ENCODE measurements at places on chromosomes 3 and 15.

GRCh38 chr15:44595246-44595645 is 58.3 kb downstream of the EIF3J start:
- DNase-seq, result no peak

GRCh38 chr3:58281069-58281468 is 25.0 kb upstream of the RPP14 start:
- no peak for DNase-seq

DNA sequence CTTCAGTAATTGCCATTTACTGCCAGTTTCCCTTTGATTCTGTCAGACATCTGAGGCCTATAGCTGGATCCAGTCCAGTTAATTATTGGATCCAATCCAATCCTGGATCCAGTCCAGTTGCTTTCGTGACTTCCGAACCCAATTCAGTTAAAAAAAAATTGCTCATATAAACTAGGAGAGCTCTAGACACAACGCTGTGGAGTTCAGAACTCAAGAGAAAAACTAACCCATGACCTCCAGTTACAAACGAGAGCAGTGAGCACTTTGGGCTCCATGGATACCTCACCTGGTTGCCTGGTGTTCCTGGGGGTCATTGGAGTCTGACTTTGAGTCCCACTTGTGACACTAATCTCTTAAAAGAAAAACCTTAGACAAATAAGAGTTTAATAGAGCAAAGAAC is 269.8 kb downstream of the THSD4 start:
- DNase-seq, result no peak

GRCh38 chr3:68089572-68090011 is 435.2 kb upstream of the SUCLG2 start:
- DNase-seq, result no peak

DNA sequence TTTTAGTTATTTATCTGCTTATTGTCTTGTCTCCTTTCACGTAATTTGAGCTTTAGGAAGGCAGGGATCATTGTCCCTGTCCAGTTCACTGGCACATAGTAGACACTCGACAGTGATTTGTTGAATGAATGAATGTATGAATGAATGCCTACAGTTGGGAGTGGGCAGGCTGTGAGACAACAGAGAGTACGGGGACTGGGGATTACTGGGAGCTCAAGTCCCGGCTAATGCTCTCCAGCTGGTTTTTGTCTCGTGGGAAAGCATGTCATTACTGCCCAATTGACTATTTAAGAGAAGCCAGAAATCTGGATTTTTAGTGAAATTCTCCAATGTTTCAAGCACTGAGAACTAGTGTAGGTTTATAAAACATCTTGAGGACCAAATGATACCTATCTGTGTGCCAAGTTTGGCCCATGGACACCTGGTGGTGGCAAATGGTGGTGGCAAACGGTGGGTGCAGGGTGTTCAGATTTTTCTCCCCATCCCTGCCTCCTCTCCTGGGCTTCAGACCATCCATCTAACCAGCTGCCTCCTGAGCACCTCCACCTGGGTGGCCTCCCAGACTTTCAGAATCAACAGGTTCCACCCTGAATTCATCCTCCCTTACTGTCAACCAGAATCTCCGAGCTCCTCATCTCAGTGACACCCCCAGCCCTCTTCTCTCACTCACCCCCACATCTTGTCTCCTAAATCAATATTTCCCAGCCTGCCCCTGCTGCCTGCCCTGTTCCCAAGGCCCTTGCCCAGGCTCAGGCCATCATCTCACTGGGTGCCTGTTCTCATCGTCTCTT is 36.2 kb upstream of the TRH start:
- DNase-seq, result no peak

GRCh38 chr3:54746722-54747121 is 181.1 kb downstream of the LRTM1 start:
- no peak for DNase-seq

DNA sequence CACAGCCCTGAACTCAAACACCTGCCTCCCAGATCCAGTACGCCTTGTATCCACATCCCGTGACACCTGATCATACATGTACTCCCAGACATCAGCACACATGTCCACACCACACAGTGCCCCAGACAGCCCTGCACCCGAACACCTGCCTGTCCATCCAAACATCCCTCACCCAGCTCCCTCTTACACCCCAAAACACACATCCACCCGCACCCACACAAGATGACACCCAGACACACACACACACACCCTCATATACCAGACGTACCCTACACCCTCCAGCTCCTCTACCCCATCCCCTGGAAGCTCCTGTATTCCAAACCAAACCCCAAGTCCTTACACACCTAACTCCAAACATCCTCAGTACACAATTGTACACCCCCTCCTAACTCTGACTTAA is 735 bp downstream of the CAMK1 start:
- no peak for DNase-seq

DNA sequence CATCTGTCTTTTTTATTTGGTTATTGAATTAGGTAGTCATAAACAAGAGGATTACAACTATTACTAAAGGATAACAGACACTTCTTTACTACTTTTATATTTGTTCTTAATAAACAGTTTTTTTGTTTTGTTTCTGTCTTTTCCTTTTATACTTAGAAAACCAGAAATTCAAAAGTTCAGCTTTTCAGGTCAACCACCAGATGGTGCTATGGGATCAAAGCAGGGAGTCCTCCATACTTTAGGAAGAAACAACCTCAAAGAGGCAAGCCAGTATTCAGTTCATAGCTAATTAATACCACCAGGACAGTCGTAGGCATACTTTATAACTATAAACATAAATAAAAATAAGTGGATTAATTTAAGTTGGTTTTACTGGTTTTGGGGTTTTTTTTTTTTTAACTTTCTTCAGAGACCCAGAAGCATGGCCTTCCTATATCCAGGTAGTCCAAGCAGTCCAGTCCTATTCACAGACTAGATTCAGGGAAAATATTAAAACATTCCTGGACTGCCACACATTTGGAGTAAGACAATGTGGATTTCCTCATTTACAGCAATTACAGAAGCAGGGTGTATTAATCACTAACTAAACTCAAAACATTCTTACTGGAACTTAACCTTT is 16.0 kb upstream of the EID1 start:
- DNase-seq, result peak; percentile 2

GRCh38 chr15:48644467-48644826 is 1.1 kb downstream of the FBN1 start:
- DNase-seq, result no peak

Data from stimulated activated CD4-positive, alpha-beta T cell treated with anti-CD3 and anti-CD28 coated beads, Interleukin-12 subunit alpha, Interleukin-12 subunit beta, amount 100 ng/mL, for 4 hours (primary cell).